ENCODE measurements at places on chromosomes 1 and 21. TPM values are rescaled to one million over a fixed set of nuclear protein-coding genes. Genes with fewer than 3 reads are reported as not detected.

Gene RIPK4
- total RNA-seq: 39.5 TPM

Gene SLFNL1
- not detected for total RNA-seq

Gene DENND2C
- total RNA-seq: 3.2 TPM

Gene LCE1A
- total RNA-seq: not detected

Gene LCE1B
- total RNA-seq: not detected

Gene NAV1
- 51.8 TPM for total RNA-seq

Gene FALEC
- total RNA-seq: not detected

Gene PTPRC
- total RNA-seq: not detected

Gene TMEM240
- 0.11 TPM for total RNA-seq

Gene PTGS2
- total RNA-seq: 8.7 TPM

Gene GPR37L1
- under 0.01 TPM for total RNA-seq

GRCh38 chr1:16189921-16190621, 22.4 kb downstream of the ARHGEF19 start:
- peak; percentile 33 for DNase-seq

- DNase-seq: no peak
Measured at GRCh38 chr1:235533476-235534168, 29.4 kb upstream of the B3GALNT2 start.

GRCh38 chr1:41612953-41613352, 128.5 kb upstream of the EDN2 start:
- no peak for DNase-seq

DNA sequence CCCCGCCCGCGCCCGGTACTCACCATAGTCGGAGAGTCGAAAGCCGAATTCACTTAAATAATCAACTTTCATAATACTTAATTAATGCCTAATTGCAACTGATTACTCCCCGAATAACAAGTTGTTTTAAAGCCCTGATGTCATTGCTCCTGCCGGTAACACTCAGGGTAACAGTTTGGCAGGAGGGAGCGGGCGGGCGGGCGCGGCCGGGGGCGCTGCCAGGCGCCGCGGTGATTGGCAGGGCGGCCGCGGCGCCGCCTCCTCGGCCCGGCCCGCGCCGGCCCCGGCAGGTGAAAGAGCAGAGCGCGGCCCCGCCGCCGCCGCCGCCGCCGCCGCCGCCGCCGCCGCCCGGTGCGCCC, 102.2 kb downstream of the CASZ1 start:
- no peak for DNase-seq

DNA sequence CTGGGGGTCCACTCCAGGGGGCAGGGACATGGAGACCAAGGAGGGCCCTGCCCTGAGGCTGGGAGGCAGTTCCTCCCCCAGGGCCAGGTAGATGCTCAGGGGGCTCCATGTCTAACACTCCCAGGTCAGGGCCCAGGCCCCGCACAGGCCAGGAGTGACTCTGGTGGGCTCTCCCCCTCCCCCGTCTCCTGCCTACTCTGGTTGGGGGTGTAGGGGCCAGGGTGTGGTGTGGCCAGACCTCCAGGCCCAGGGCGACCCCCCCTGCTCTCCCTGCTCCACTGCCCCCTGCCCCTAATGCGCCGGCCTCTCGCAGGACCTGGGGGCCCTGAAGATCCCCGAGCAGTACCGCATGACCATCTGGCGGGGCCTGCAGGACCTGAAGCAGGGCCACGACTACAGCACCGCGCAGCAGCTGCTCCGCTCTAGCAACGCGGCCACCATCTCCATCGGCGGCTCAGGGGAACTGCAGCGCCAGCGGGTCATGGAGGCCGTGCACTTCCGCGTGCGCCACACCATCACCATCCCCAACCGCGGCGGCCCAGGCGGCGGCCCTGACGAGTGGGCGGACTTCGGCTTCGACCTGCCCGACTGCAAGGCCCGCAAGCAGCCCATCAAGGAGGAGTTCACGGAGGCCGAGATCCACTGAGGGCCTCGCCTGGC, 19.7 kb upstream of the CCDC27 start:
- DNase-seq: no peak

- DNase-seq: peak; percentile 99
Measured at GRCh38 chr1:15799004-15799867, 8.2 kb downstream of the UQCRHL start.

DNA sequence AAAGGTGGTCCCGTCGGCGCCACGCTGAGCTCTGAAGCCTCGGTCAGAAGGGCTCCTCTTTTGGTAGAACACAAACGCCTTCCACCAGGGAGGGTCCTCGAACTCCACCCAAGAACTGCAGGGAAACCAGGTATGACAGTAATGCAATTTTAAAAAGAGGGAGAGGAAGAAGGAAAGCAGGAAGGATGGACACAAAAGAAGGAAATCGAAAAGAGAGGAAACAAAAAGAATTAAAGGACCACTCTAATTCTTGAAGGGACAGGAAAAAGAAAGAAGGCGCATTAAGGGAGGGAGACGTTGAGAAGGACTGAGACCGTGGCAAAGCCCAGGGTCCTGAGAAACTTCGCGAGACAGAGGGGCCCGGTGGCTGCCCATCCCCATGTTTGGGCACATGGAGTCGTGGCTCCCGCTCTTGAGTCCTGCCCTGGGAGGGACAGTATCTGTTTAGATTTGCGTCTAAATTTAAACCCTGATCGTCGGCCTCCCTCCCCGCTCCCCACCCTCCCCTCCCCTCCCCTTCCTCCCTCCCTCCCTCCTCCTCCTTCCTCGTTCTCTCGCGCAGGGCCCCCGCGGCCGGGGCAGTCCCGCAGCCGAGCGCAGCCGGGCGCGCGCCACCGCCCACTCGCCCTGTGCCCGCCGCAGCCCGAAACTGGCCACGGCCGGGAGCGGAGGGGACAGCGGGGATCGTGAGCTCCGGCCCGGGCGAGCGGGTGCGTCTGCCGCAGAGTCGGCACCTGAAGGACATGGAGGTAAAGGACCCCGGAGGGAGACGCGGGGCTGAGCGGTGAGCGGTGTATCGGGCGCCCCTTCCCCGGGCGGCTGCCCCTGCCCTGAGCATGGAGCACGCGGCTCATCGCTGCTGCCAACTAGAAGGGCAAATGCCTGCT, at the start of gene RCSD1:
TSS of gene RCSD1 (plus strand) at position 552 of the 887 bp plus-strand sequence. CDS start at position 744, 192 bp downstream.
- peak; percentile 17 for DNase-seq

GRCh38 chr1:41927118-41927517, 8.4 kb upstream of the HIVEP3 start:
- DNase-seq: no peak

GRCh38 chr1:92026806-92027205, 3.0 kb upstream of the EPHX4 start:
- no peak for DNase-seq

GRCh38 chr1:219414250-219414649, 198.7 kb downstream of the ZC3H11B start:
- DNase-seq: no peak

- no peak for DNase-seq
Measured at GRCh38 chr1:7845761-7846160, 7.1 kb downstream of the UTS2 start.

GRCh38 chr1:65279070-65279779, 30.1 kb upstream of the DNAJC6 start:
- no peak for DNase-seq

- DNase-seq: no peak
Measured at GRCh38 chr1:236865818-236866155, 70.7 kb downstream of the MTR start.

- no peak for DNase-seq
Measured at GRCh38 chr1:104636581-104636980, 886.9 kb downstream of the AMY1C start.

DNA sequence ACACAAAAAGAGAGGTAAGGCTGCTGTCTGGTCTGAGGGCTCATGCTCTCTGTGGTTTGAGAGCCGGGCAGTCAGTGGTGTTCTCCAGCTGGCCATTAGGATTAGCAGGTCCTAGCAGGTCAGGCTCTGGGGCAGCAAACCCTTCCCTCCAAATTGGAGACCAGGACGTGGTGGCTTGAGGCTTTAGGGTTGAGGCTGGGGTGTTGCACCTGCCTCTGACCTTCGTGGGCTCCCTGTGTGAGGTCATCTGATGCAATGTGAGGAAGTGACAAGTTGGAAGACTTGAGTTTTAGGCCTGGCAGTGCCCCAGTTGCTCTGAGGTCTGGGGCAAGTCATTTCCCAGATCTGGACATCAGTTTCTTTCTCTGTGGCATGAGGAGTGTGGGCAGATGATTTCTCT, 24.4 kb downstream of the SZRD1 start:
- DNase-seq: no peak

DNA sequence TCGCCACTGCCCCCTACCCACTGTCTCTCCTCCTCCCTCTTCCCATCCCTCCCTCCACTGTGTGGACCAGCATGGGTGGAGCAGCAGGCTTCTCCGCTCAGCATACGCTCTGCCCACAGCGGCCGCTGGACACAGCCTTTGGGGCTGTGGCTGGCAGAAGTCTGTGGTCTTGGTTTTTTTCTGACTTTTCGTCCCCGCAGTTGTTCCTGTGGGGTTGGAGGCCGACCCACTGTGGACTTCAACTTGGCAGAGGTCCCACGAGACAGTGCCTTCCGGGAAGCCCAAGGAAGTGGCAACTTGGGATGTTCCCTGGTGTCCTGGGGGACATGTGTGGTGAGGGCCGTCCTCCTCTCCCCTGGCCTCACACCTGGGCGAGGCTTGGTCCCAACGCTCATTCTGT, 162.5 kb upstream of the C1orf174 start:
- DNase-seq: no peak

GRCh38 chr21:46613391-46613790, 8.5 kb upstream of the S100B start:
- no peak for DNase-seq

GRCh38 chr1:91765293-91765692, 120.7 kb downstream of the TGFBR3 start:
- no peak for DNase-seq

GRCh38 chr1:32984455-32985171, 20.0 kb upstream of the RNF19B start:
- DNase-seq: no peak

DNA sequence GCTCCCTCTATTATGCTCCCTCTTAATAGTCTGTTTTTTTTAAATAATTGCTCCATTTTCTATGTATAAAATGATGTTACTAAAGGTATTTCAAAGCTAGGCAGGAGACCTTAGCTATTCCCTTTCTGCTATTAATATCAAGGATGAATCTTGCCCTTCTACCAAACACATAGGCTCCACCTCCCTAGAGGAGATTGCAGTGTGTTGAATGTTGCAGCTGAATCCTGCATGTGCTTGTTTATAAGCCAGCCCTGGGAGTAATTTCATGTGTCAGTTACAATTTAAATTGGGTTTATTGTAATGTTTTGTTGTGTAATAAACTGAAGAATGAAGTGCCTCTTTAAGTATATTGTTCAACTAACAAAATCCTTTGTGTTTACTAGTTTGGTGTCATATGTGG, 66.0 kb downstream of the TMEM200B start:
- DNase-seq: no peak

DNA sequence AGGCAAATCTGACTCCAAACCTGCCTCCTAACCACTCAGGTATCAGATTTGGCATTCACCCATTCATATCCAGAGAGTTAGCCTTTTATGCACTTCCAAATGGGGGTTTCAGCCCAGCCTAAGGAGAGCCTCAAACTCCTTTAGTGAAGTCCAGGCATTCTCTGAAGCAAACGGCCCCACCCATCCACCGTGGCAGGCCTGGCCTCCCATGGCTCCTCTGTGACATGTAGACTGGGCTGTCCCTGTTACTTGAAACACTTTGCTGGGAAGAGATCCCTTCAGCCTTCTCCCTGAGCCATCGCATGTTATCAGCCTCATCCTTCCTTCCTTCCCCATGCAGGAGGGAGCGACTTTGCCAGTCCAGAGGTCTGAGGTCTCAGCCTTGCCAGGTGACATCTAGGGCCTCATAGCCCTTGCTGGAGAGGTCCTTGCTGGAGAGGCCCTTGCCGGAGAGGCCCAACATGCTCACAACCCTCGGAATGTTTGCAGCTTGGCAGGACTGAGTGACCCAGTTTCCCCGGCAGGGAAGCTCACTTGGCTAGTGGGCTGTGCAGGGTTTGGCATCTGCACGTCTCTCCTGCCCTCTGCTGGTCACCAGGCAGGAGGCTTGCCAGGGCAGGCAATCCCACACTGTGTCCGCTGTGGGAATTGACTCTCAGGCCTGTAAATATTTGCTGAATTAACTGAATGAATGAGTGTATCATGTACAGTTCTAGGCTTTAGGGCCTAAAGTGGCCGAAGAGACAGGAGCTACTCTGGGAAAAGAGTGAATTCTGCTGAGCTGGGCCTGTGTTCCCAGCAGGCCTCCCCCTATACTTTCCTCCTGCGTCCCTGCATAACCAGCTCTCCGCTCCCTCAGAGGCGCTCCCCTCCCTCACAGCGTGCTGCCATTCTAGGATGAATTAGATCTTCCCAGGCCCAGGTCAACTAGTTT, 26.7 kb upstream of the RBM15 start:
- DNase-seq: peak; percentile 87

- DNase-seq: no peak
Measured at GRCh38 chr1:74317663-74318062, 82.5 kb downstream of the TNNI3K start.

All from Daoy (cell line).